Fibroblast of skin of left biceps (primary cell): ENCODE measurements at places on chromosomes 2 and 18.
A peak's percentile ranks its signal among the peaks of the same experiment; 100 is the strongest.

DNA sequence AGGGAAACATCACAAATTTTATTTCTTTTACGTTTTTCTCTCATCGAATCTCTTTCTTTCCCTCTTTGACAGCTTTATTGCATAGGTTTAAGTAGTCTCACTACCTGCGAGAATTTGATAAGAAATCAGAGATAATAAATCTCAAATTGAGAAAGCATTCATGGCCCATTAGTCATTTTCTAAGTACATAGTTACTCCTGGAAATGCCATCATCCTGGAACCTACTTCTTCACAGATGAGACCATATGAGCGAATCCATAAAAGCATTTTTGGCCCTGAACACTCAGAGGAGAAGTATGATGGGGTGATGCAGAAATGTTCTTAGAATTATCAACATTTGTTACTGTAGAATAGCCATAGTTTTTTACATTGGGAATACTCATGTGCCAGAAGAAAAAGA, 138.0 kb upstream of the ARHGAP28 start:
- DNase-seq, result peak; percentile 56

DNA sequence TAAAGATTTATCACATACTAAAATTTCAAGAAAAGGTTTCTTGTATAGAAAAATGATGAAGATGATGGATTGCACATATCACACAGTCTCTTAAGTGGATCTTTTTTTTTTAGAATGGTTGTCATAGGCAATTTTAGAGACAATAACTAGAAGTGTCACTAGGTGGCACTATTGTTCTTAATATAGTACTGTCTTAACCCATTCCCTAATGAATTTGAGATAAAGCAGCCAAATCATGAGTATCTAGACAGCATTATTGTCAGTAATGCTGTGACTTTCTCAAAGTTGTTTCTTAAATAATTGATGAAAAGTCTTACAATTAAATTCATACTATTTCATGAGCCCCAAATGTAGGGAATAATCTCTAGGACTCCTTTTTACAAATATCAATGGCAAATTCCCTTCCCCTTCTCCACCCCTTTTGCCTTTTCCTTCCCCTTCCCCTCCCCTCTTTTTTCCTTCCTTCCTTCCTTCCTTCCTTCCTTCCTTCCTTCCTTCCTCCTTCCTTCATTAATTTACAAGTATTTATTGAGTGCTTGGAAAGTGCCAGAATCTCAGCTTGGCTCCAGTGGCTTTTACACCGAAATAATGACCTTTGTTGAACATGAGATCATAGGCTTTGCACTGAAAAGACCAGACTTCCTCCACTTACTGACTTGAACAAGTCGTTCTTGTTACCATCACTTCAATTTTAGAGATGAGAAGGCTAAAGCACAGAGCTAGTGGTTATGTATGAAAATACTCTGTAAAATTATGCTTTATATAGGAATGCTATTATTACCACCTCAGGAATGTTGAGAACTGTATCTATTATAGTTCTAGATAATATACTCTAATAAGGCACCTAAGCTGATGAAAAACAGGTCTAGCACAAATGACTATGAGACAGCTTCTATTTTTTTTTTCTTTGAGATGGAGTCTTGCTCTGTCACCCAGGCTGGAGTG, 19.8 kb downstream of the MYL12B start:
- peak; percentile 50 for DNase-seq

GRCh38 chr2:128563348-128563687, 244.7 kb upstream of the HS6ST1 start:
- DNase-seq, result peak; percentile 76

- no peak for DNase-seq
Measured at GRCh38 chr2:136765256-136766072, at the start of gene THSD7B. Gene THSD7B (plus strand): TSS chr2:136765545. CDS start chr2:136882179, 116,634 bp downstream.

DNA sequence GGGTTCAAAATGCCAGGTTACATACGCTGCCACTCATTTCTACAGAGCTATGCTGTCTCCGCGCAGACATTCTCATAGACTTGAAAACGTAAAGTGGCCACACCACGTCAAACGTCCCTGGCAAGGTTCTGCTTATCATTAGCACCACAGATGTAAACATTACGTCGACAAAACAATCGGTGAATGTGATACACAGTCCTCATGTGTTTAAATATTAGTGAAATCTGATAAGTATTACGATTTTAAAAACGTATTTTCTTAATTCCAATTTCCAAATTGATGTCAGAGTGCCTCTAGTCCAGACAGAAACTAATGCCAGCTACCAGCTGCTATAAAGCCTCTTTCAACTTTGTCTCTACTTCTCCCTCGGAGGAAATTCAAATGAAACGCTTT, 1.2 kb downstream of the STK17B start:
- DNase-seq, result no peak

GRCh38 chr2:172087207-172087779, 2.0 kb downstream of the DLX1 start:
- no peak for DNase-seq

DNA sequence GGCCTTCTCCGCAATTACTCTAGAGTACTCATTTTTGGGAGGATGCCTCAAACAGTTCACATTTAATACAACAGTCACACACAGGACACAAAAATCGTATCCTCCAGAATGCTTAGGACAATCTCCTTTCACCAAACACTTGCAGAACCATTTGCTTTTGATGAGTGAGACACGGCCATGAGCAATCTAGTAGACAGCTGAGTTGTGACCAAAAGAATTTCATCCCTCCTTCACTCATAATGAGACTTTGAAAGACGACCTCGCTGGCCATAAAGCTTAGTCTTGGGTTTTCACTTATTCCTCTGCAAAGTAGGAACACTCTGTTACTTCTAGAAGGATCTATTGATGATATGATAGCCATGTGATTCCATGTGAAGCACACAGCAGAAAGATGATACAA, 87.5 kb upstream of the SLC35G4 start:
- DNase-seq, result no peak

- DNase-seq, result no peak
Measured at GRCh38 chr18:7224198-7224597, 6.7 kb upstream of the LRRC30 start.

DNA sequence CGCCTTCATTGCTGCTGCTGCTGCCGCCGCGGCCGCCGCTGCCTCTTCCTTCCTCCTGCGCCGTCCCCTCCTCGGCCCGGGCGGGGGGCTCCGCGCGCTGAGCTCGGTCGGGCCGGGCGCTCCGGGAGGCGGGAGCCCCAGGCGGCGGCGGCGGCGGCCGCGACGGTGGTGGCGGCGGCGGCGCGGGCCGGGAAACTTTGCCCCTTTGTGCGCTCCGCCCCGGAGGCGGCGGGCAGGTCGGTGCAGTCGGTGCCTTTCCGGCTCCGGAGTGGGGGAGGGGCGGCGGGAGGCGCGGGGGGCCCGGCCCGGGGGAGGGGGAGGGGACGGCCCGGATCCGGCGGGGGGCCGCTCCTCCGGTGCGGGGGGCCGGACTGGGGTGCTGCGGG, 205 bp downstream of the TET3 start:
- no peak for DNase-seq

DNA sequence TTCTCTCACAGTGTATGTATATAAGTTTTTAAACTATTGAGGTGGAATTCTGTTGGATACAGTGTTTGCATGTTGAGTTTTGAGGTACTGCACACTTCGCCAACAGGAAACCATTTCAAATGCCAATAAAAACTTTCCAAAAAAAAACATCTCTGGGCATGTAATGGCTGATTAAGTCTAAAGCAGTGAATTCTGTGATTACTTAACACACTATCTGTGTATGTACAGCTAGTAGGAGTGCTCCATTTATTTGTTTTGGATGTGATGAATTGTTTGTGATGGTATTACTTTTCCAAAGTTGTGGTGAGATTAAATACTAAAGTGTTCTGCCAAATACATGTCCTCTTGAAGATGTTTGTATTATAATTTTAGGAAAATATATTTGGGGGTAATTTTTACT, 31.1 kb downstream of the MMADHC start:
- DNase-seq, result no peak

DNA sequence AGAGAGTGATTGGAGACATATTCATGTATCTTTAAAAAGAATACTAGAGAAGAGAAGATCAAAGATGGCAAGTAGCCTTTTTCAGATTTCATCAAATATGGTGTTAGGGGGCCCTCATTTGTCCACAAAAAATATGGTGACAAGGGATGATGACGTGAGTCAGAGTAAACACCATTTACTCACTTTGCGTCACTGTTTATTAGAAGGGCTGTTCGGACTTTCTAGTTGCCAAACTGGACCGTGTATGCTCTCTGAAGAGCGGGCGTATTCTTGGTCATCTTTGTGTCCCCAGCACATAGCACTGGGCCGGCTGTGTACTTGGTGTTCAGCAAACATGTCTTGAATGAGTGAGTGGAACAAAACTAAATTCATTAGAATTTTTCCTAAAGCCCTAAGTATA, 37.5 kb downstream of the TTC39C start:
- no peak for DNase-seq

- DNase-seq, result no peak
Measured at GRCh38 chr2:218317303-218317630, 25.0 kb upstream of the TMBIM1 start.

GRCh38 chr2:215427585-215427984, 8.3 kb downstream of the FN1 start:
- no peak for DNase-seq

DNA sequence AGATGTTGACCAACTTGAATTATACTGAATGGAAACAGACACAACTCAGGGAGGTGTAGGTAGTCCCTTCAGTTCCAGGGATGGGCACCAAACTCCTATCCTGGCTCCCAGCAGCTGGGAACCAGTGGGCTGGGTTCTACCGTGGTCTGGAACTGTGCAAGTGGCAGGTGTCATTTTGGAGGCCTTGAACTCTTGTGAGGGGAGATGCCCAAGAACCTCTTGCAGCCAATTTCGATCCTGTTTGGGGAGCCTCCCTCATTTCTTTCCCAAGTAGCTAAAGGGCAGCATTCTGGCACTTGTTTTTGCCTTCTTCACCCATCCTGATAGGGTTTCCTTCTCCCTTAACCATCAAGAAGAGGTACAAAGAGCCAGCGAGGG, 200.2 kb downstream of the ANKRD30B start:
- no peak for DNase-seq

GRCh38 chr2:18819566-18819965, 230.2 kb upstream of the NT5C1B start:
- DNase-seq, result no peak

- DNase-seq, result no peak
Measured at GRCh38 chr18:61420218-61420885, 87.1 kb downstream of the CDH20 start.

GRCh38 chr2:47021301-47022009, 105.8 kb upstream of the MCFD2 start:
- DNase-seq, result no peak

DNA sequence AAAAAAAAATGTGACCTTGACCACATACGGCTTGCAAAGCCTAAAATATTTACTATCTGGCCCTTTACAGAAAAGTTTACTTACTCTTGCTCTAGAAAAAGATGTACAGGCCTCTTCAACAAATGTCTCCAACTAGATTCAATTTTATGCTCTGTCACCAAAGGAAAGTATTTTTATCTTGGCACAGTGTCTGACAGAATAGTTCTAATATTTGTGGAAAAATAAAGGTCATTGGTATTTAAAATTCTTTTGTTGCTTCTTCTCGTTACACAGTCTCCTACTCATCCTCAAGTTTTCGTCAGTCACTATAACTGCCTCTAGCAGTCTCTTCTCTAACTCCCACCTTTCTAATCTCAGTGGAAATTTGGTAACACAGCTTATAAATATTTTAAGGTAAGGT, 1.4 kb downstream of the RBKS start:
- peak; percentile 42 for DNase-seq

DNA sequence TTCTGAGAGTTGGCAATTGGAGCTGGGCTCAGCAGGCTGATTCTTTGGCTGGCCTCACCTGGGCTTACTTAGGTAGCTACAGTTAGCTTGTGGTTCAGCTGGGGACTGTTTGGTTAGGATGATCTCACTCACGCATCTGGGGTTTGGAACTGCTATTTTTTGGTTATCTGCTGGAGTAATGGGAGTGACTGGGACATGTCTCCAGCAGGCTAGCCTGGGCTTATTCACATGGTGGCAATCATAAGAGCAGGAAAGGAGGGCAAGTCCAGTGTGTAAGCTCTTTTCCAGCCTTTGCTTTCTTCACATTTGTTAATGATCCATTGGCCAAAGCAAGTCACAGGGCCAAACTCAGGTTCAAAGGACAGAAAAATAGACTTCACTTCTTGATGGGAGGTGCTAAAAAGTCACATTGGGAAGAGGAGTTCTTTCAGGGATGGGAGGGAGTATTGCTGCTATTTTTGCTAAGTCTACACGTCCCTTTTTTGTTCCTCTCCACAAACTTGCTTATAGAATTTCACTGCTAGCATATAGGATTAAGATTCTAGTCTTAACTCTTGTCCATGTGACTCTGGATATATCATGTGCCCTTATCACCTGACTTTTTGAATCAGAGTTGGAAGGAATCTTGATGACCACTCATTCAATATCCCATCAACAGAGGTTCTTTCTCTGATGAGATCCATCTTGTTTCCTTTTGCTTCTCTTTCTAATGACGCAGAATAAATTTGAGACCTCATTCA, 174.0 kb downstream of the ZFP36L2 start:
- DNase-seq, result no peak

DNA sequence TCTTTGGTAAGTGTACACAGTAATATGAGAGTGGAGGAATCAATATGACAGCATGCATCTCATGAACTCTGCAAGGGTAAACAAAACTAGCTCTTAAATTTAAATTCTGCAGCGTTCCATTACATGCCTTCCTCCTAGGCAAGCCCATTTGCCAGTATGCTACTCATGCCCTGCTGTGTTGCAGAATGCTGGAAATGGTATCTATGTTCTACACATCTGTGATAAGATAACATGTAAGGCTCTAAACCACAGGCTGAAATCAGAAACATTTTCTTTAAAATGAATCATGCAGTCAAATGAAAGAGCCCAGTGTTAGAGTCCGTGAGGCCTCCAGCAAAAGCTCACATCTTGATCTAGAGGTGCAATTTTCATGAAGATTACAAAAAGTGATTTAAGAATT, 112.8 kb upstream of the FN1 start:
- no peak for DNase-seq

DNA sequence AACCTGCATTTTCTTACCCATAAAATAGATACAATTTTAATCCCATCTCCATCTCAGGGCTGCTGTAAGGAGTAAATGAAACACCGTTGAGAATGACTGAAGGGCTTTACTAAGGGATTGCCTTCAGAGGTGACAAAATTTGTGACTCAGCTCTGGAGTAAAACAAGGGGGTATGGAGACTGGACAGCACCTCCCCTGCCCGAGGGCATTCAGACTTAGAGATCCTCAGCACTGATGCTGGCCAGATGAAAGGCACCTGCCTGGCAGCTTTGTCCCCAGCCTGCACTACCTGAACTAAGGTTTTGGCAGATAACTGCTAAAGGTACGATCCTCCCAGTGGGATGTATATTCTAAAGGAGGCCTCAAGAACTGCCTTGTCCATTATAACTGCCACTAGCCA, 105.9 kb upstream of the STPG4 start:
- DNase-seq, result no peak
